Activated naive CD4-positive, alpha-beta T cell treated with anti-CD3 and anti-CD28 coated beads, Interleukin-2, amount 50 U/mL, for 72 hours (primary cell): ENCODE measurements at places on chromosomes 5 and 9. TPM values are rescaled to one million over a fixed set of nuclear protein-coding genes. Genes with fewer than 3 reads are reported as not detected.

LURAP1L gene
- total RNA-seq = not detected

GRXCR2 gene
- not detected for total RNA-seq

CER1 gene
- not detected for total RNA-seq

SNX18 gene
- total RNA-seq = 3.8 TPM

OR5C1 gene
- total RNA-seq = not detected

TRPM6 gene
- total RNA-seq = 0.31 TPM

ANP32B gene
- 315 TPM for total RNA-seq

EIF4EBP3 gene
- total RNA-seq = 14.8 TPM

SLC22A4 gene
- 1.9 TPM for total RNA-seq

PDE8B gene
- 0.10 TPM for total RNA-seq

FCN2 gene
- not detected for total RNA-seq

BHMT gene
- total RNA-seq = not detected

C5orf58 gene
- total RNA-seq = not detected
